ENCODE measurements at places on chromosomes 1 and 21.

DNA sequence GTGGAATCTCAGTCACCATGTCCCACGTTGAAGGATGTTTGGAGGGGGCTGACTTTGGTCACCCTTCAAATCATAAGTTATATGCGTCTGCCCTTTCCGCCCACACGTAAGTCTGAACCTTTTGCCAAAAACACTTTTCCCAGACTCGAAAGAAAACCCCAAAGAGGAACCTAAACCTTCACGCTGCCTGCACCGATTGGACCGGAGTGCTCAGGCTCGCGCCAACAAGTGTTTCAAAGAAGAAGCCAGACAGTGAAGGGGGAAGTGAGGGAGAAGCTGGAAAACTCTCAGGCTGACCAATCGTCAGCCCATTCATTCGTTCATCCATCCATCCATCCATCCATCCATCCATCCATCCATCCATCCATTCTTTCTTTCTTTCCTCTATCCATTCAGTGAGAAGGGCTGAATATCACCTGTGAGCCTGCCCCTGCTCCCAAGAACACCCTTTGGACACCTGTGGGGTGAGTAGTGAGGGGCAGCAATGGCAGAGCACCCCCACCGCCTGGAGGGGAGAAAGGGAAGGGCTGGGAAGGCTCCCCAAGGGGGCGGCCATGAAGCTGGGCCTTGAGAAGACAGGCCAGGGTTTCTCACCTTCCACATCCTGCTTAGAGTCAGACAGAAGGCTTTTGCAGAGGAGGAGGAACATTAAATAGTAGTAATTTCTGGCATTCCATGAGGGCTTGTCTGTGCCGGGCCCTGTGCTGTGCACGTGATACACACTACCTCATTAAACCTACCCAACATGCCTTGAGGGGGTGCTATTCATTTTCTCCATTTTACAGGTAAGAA, 27.1 kb upstream of the RUNX3 start:
- DNase-seq = no peak

- peak; percentile 93 for DNase-seq
Observed at GRCh38 chr1:192609110-192610079, 26.6 kb upstream of the RGS13 start.

DNA sequence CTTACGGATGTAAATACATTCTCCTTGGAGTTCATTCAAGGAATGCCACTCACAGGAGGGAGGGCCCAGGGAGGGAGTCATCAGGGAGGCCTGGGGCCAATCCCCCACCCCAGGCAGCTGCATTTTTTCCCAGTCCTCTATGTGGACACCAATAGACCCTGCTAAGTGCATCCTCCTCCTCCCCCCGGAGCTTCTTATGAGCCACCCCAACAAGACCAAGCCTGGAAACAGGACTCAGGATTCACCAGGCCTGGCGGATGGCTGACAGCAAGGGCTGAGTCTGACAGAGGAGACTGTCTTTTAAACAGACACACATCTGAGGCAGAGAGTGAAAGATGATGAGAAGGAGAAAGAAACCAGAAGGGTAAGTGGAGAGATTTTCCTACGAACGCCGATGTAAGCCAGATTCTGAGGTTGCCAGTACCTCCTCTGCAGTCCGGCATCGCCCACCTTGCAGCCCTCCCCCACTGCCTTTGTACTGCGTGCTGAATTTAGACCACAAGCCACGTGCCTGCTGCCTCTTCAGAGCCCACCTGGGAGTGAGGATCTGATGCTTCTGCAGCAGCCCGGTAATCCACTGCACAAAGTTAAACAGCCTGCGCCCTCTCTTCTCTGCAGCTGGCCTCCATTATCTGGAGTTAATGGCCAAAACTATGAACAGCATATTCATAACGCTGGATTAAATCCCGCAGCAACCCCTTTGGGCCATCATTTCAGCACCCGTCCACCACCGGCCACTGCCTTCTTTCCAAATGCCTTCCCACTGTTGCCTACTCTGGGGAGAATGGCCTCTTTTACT, 17.6 kb upstream of the SFPQ start:
- DNase-seq = no peak

DNA sequence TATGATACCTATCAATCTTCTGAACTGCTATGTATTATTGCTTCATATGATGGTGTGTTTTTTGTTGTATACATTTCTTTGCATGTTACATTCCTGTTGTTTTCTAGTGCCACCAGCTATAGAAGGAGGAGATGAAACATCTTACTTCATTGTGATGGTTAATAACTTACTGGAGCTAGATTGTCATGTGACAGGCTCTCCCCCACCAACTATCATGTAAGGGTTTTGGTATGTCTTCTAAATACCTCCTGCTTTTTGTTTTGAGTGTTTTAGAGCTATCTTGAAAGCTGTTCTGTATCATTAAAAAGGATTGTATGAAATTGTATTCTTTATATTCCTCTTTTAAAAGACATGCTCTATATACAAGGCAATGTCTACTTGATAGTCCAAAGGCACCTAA, 282.7 kb downstream of the HMCN1 start:
- DNase-seq = no peak

DNA sequence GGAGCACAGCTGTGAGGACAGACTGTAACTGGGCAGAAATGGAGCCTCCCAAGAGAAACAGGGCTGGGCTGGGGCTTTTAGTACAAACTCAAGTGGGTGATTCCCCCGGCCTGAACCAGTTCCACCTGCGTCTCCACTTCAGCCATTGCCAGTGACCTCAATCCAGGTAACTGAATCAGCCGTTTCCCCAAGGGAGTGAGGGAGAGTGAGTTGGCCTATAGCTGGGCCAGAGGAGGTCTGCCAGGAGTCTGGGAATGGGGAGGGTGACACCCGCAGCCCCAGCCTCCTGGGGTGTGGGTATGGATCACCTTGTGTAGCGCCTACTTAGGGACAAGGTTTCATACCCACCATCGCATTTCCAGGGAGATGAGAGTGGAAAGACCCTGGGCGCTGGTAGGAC, 8.5 kb downstream of the SLC26A9 start:
- no peak for DNase-seq

- DNase-seq = no peak
Observed at GRCh38 chr1:201307760-201308499, 24.6 kb downstream of the PKP1 start.

DNA sequence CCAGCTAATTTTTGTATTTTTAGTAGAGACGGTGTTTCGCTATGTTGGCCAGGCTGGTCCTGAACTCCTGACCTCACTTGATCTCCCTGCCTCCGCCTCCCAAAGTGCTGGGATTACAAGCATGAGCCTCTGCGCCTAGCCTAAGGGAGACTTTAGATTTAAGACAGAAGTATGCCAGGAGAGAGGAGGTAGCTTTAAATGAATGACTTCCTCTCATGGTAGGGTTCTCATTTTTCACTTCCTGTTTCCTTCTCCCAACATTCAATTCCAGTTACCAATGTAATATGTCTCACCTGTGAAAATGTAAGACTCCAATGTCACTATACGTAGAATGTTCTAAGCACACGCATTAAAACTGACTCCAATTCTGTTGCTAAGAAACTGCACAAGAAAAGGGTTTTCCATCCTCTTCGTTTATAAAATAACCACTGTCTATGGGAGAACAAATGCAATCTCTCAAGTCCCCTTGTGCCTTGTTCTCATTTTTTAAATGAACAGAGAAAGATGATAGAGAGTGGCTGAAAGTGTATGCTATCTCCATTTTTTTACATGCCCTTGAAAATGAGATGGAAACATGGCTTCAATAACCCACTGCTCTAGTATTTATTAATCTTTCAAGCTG, 140.0 kb downstream of the SLC45A1 start:
- DNase-seq = peak; percentile 52

DNA sequence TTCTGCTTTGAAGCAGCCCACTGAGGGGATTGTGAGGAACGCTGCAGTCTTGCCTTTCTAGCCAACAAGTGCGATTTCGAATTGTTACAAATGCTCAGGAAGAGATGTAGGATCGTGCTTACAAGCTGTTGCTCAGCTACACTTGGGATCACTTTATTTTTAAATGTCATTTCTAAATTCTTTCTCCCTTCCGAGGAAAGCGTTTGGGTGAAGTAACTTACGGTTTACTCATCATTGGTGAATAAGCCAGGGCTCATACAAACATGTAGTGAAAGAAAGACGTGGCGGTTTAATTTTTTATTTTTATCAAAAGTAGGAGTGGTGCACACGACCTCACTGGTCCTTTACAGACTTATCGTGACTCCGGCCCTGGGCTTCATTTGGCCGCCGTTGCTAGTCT, 386.6 kb downstream of the KIF26B start:
- DNase-seq = no peak

DNA sequence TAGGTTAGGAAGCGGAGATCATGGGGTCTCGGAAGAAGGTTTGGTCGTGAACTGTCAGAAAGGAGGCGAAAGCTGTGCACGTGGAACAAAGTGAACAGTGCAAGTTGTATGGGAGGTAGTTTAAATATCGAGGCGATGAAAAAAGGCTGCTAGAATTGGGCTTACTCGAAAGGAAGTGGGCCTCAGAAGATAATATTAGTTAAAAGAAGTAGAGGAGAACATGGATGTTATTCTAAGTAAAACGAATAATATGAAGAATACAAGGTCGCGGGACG, 571 bp downstream of the WDR3 start:
- peak; percentile 24 for DNase-seq

DNA sequence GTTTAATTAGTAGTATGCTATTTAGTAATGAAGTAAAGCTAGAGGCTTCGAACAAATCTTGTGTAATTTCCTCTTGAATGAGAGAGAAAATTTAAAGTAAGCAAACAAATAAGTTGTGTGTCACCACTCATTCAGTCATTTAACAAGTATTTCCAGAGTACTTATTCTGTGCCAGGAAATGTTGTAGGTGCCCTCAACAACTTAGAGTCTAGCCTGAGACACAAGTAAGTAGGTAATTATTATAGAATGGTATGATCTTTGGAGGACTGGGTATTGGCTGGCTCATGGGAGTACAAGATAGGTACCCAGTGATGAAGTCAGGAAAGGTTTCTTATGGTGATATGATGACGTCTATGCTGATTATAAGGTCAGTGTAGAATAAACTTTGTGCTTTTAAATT, 17.4 kb upstream of the METTL18 start:
- no peak for DNase-seq

DNA sequence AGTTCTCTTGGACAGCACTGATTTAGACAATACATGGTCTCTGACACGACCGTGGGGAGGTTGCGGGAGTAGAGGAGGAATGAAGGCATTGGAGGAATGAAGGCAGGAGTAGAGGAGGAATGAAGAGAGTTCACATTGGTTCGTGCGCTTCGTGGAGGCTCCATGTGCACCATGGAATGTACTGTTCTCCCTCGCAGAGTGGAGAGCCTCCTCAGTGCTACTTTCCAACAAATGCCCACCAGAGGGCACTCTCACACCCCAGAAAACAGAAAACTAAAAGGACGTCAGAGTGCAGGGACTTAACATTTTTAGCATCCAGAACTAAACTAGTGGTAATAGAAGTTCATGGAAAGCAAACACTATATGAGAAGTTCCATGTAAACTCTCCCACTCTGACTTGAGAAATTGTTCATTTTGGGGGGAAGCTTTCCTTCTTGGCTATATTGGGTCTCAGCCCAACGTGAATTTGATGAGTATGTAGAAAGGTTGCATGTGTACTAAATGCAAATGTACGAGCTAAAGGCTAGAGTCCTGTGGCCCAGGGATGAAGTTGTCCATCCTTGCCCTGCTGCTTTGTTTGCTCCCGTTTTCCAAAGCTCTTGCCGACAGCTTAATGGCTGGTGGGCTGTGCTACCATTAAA, 211.6 kb downstream of the LMX1A start:
- peak; percentile 42 for DNase-seq

- no peak for DNase-seq
Observed at GRCh38 chr1:197486946-197487345, 218.9 kb downstream of the CRB1 start.

DNA sequence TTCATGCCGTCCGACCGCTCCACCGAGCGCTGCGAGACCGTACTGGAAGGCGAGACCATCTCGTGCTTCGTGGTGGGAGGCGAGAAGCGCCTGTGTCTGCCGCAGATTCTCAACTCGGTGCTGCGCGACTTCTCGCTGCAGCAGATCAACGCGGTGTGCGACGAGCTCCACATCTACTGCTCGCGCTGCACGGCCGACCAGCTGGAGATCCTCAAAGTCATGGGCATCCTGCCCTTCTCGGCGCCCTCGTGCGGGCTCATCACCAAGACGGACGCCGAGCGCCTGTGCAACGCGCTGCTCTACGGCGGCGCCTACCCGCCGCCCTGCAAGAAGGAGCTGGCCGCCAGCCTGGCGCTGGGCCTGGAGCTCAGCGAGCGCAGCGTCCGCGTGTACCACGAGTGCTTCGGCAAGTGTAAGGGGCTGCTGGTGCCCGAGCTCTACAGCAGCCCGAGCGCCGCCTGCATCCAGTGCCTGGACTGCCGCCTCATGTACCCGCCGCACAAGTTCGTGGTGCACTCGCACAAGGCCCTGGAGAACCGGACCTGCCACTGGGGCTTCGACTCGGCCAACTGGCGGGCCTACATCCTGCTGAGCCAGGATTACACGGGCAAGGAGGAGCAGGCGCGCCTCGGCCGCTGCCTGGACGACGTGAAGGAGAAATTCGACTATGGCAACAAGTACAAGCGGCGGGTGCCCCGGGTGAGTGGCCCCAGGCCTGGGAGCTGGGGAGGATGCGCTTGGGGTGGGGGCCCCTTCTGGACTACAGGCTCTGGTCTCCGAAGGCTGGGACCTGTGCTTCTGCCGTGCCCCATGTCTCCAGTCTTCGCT, 1.1 kb downstream of the SKI start:
- peak; percentile 67 for DNase-seq

DNA sequence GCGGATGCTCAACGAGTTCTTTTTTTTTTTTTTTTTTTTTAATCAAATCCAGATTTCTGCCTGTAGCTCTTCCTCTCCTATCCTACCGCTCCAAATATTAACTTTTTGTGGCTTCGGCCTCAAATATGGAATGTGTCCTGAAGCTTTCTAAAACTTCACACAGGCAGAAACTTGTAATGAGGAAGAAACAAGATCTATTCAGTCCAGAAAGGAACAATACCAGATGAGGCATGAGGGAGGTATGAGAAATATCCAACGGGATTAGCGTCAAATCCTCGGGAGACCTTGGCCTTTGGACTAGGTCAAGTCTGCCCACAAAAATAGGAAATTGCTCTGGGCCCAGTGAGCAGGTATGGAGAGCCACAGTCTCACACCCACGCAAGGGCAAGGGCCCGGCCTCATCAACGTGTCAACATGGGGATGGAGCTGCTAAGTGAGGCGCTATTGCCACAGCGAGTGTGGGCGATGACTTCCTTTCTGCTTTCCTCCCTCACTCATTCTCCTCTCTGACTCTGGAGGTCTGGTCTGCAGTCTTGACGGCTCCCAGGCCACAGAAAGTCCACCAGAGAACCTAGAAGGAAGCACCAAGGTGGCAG, 66.6 kb downstream of the BCAR3 start:
- DNase-seq = no peak

- no peak for DNase-seq
Observed at GRCh38 chr1:15167386-15167785, 13.8 kb downstream of the TMEM51 start.

- no peak for DNase-seq
Observed at GRCh38 chr1:184469396-184469795, 82.6 kb downstream of the C1orf21 start.

DNA sequence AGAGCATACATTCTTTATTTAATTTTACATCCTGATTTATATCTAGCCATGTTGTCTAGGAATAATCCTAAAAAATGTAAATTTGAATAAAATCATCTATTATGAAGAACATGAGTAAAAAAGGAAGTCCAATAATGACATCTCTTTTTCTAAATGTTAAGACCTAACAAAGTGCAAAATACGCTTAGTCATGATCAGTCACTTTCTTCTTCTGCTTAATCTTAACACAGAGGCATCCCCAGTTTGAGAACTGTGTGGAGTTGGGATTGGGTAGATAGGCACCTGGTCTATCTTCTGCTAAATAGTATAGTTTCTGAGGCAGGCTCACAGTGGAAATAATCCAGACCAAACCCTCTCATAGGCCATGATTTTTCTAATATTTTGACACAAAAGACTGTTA, 311.7 kb upstream of the LRRC7 start:
- DNase-seq = no peak
